Activated T-cell treated with anti-CD3 and anti-CD28 coated beads for 4 hours (primary cell): ENCODE measurements at places on chromosomes 2 and 18.

- no peak for DNase-seq
These were observed 6.3 kb downstream of the TNFAIP6 start for GRCh38 chr2:151363709-151364108.

- no peak for DNase-seq
These were observed 54.2 kb downstream of the SEMA4F start for GRCh38 chr2:74708296-74708695.

GRCh38 chr2:235868224-235868623 lies 300.0 kb downstream of the GBX2 start:
- no peak for DNase-seq

DNA sequence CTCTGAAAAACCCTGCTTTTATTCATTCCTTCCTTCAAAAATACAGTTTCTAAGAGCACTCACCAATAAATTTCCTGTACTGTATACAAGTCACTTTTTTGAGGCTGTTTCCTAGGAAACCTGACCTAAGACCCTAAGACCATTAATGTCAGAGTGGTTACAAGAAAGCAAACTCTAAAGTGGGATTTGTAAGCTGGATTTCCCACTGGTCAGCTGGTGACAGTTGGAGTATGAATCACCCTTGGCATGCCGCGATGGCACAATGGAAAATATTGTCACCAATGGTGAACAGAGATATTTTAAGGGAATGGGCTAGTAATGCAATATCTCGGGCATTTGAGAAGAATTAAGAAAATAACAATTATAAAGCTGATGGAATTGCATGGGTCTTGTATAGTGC lies 101.9 kb downstream of the COL3A1 start:
- no peak for DNase-seq

GRCh38 chr2:159137511-159138241 lies 148.8 kb downstream of the WDSUB1 start:
- no peak for DNase-seq

DNA sequence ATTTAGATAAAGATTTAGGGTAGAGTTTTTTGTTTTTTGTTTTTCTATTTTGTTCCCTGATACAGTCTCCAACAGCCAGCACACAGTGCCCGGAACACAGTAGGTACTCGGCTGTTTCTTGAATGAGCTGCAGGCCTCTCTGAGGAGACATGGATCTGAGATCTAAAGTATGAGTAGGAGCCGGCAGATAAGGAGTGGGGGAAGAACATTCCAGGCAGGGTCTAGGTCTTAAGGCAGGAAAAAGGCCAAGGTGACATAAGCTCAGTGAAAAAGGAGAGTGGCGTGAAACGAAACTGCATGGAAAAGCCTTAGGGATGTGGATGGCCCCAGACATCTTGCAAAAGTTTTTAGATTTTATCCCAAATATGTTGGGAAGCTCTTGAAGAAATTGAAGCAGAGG lies 94.4 kb downstream of the ITGB1BP1 start:
- no peak for DNase-seq

GRCh38 chr18:12744103-12744502 lies 41.3 kb downstream of the PSMG2 start:
- DNase-seq = no peak

DNA sequence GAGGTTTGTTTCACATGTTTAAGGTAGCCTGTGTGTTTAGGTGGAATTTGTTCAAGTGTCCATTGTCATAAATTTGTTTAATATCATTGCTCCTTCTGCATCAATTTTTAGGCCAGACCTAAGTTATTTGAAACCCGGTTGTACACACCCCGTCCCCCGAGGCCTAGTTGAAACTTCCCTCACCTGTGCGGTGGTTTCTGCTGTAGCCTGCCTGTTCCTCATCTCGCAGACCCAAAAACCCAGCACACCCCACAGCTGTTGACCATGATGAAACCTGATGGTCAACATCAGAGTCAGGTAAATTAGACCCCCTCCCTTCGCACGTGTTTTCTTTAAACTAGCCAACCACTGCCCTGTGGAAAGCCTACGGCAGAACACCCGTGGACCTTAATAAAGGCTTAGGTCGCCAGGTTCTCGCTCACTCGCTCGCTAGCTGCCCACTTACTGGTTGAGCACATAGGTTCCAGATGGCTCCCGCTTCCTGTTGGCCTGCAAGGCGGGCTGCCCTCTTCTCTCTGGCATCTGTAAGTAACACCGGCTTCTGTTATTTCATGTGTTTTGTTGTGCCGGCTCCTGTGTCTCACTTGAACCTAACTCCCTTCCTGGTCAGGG lies 64.4 kb downstream of the EML6 start:
- DNase-seq = no peak

GRCh38 chr18:79553154-79553553 lies 126.4 kb upstream of the CTDP1 start:
- DNase-seq = no peak

GRCh38 chr18:10139783-10140410 lies 226.1 kb downstream of the VAPA start:
- DNase-seq = no peak

- no peak for DNase-seq
These were observed 56.2 kb downstream of the ITSN2 start for GRCh38 chr2:24304098-24304497.

GRCh38 chr2:29006092-29006979 lies 25.2 kb downstream of the TOGARAM2 start:
- no peak for DNase-seq

GRCh38 chr18:69365658-69366057 lies 35.0 kb upstream of the DOK6 start:
- DNase-seq = no peak

DNA sequence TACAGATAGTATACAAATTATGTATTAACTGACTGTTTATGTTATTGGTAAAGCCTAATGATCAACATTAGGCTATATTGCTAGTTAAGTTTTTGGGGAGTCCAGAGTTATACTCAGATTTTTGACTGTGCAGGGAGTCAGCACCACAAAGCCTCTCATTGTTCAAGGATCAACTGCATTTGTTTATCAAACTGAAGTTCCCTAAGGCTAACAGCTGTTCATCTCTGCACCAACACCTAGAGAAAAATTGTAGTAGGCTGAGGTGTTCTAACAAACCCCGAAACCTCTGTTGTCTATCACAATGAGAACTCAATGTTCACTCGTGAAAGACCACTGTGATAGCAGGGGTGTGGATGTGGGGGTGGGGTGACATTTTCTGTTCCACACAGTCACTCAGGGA lies 97.7 kb downstream of the HNMT start:
- no peak for DNase-seq

DNA sequence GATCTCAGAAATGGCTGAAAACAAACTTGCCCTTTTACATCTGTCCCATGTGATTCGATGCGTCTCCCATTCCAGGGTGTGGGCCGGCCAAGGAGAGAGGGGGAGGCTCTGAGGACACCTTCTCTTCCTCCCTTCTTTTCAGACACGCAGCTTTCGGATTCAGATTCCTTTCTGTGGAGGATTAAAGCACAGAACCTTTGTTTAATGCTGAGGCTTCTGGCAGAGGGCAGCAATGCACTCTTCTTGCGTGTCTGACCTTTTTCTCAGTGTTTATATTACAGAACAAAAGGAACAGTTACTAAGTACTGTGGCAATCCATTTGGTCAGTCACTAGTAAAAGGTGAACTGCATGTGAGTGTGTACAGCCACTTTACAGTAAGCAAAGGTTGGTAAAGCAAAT lies 268.9 kb upstream of the CCDC68 start:
- DNase-seq = no peak

GRCh38 chr2:24844023-24844685 lies 50.9 kb downstream of the CENPO start:
- DNase-seq = no peak

DNA sequence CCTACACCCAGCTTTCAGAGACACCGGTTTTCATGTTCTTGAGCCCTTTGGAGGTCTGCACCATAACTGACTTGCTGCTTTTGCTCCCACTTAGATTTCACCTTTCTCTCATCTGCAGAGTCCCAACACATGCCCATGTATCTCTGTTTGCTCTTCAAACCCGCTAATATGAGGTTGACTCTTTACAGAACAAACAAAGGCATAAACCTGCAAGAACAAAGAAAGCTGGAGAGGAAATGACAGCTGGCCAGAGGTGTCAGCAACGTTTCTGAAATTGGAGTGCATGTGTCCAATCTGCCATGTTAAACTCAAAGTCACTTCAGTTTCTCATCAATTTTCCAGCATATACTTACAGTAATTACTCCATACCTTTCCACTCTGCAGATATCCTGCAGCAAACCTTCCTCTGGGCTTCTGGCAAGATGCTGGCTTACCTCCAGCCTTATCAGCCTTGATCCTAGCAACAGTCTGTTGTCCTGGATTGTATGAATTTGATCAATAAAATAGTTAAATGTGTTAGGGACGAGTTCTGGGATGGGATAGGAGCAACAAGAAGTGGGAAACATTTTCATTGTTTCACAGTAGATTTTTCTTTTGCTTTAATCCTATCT lies 157.4 kb downstream of the FHOD3 start:
- DNase-seq = no peak

- no peak for DNase-seq
These were observed 6.1 kb downstream of the INO80C start for GRCh38 chr18:35491700-35492077.

DNA sequence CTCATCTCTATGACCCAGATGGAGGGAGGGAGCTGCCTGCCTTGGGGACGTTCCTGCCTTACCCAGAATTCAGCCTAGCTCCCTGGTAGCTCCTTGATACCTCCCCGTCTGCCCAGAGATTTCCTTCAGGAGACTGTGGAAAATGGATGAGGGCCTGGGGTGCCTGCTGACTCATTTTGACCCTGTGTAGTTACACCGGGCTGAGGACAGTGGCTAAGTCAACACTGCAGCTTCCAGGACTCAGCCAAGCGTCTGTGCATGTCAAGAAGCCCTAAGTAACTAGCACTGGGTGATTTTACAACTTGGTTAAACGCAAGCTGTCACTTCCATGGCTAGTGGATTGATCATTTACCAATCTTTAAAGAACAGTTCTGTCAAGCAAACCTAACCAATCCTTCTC lies 23.3 kb upstream of the EPAS1 start:
- DNase-seq = no peak

GRCh38 chr2:229708335-229708734 lies 6.0 kb downstream of the DNER start:
- DNase-seq = no peak

- DNase-seq = no peak
These were observed 197.5 kb downstream of the PIEZO2 start for GRCh38 chr18:10951631-10952544.

GRCh38 chr2:185373229-185373628 lies 365.4 kb upstream of the FSIP2 start:
- no peak for DNase-seq

DNA sequence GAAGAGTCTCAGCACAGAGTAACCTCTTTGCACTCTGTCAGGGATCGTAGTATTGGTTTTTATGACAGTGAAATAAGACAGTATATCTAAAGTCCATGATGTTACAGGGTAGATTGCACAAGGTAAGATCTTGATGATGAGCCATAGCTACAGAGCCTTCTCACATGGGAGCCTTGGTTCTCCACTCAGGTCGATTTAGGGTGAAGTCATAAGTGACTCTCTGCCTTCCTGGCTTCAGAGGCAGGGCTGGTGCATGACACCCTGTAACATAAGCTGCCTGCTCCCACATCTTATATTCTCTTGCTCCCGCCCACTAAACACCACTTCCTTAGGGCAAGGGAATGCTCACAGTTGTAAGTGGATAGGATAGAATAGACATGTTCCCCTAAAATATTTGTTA lies 13.3 kb downstream of the DAPL1 start:
- no peak for DNase-seq

DNA sequence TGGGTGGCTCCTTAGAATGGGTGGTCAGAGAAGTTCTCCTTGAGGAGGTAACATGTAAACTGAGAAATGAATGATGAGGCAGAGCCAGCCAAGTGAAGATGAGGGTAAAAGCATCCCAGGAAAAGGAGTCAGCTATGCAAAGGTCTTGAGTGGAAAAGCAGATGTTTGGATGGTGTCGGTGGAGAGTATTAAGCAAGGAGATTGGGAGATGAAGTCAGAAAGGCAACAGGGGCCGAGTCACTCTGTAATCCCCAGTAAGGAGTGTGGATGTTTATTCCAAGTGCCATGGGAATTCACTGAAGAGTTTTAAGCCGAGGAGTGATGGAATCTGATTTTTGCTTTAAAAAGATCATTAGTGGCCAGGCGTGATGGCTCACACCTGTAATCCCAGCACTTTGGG lies 3.4 kb upstream of the STAMBP start:
- DNase-seq = no peak

DNA sequence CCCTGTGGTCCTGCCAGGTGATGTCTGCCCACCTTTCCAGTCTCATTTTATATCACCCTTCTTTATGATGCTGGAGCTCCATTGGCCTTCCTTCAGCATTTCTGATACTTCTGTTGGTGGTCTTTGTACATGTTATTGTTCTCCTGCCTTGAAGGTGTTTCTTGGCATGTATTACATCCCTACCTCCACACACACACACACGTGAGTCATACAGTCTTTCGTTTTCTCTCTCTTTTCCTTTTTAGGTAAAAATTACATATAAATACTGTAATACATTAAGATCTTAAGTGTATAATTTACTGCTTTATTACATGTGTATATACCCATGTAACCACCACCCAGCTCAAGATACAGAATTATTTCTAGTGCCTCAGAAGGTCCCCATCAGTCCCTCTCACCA lies 10.2 kb upstream of the ADGRF3 start:
- DNase-seq = no peak

- DNase-seq = no peak
These were observed 450.6 kb upstream of the ST6GAL2 start for GRCh38 chr2:107336526-107336925.

- DNase-seq = no peak
These were observed 1392.9 kb upstream of the ACVR2A start for GRCh38 chr2:146451972-146452371.

DNA sequence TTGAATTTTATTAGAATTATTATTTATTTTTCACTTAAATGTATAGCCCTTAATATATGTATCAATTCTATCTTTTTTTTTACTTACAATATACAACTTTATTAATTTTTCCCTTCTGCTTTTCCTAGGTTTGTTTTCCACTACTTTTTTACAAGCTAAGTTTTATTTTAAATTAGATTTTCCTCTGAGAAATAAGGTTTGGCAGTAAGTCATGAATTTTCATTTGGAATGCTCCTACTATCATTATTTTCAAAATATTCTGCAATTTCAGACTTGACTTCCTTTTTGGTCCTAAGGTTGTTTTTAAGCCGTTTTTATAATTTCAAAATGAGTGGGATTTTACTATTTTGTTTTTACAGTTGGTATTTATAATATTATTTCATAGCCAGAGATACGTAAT lies 222.8 kb upstream of the PIEZO2 start:
- no peak for DNase-seq

GRCh38 chr2:218895759-218896500 lies 15.3 kb downstream of the WNT10A start:
- no peak for DNase-seq

- no peak for DNase-seq
These were observed 391.5 kb downstream of the IRS1 start for GRCh38 chr2:226408141-226408540.
